ENCODE measurements at places on chromosomes 1 and 21.
A peak's percentile ranks its signal among the peaks of the same experiment; 100 is the strongest.

GRCh38 chr1:117013309-117013858, 11.8 kb downstream of the CD101 start:
- no peak for DNase-seq

DNA sequence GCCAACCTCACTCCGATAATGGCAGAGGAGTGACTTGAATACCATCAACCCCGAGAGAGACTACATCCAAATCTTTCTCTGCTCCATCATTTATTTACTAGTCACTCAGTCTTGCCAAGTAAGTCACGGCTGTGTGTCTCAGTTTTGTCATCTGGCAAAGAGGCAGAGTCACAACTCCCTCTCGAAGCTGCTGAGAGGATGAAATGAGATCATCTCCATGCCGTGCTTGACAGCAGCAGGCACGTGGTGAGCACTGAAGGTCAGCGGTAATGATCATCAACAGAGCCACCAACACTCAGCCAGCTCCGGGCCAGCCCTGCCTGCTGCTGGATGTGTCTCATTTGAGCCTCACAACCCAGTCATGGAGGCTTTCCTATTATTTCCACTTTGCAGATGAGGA, 19.9 kb downstream of the ALDH4A1 start:
- no peak for DNase-seq

DNA sequence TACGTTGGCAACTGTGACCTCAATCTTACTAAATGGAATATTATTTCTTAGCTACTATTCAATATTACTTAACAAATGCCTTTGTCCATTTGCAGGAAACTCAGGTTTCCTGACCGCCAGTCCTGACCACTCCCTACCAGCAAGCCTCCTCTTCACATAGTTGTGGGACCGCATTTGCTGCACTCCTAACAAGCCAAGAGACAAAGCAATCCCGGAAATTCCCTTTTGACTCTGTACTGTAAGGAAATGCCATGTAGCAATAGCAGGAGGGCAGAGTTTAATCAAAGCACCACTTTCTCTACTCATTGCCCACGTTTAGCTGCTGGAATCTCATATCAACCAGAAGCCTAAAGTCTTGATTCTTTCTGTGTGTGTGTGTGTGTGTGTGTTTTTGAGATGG, 28.1 kb upstream of the ACBD6 start:
- DNase-seq, result no peak

DNA sequence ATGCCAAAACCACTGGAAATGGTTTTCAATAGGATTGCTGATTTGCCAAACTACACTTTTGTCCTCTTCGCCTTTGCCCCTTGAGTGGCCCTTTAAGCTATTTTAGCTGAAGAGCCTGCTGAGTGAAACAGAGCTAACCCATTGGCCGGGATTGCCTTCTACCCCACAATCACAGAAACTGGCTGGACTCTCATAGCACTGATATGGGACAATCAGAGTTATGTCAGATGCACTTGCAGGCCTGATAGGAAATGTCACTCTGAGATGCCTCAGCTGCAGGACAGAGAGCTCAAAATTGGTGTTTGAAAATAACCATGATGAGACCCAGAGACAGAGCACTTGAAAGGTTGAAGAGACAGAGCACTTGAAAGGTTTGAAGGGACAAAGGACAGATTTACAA, 354.4 kb downstream of the BRINP2 start:
- DNase-seq, result no peak

DNA sequence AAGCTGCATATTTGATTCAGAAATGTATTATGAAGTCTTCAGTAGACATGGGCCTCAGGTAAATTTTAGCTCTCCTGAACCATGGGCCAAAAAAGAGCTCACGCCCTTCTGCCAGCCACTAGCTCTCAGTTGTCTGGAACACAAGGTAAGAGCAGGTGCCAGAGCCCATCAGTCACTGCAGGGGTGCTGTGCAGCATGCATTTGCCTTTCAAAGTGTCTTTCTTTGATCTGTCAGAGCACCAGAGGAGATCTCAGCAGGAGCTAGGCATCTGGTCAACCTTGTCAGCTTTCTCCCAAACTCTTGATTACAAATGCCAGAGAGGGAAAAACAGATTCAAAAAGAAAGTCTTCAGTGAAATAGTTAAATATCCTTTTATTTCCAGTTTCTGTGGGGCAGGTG, 332.3 kb downstream of the COL11A1 start:
- DNase-seq, result peak; percentile 70

GRCh38 chr21:43762303-43763128, 13.6 kb downstream of the CSTB start:
- no peak for DNase-seq

- no peak for DNase-seq
Measured at GRCh38 chr1:34842952-34843371, 16.6 kb downstream of the SMIM12 start.

- DNase-seq, result no peak
Measured at GRCh38 chr1:209672705-209673630, 2.2 kb upstream of the G0S2 start.

GRCh38 chr1:240876071-240876470, 264.1 kb upstream of the GREM2 start:
- DNase-seq, result no peak

GRCh38 chr1:37169743-37170275, 135.5 kb upstream of the GRIK3 start:
- DNase-seq, result no peak

- no peak for DNase-seq
Measured at GRCh38 chr1:36433102-36433501, 17.1 kb downstream of the OSCP1 start.

DNA sequence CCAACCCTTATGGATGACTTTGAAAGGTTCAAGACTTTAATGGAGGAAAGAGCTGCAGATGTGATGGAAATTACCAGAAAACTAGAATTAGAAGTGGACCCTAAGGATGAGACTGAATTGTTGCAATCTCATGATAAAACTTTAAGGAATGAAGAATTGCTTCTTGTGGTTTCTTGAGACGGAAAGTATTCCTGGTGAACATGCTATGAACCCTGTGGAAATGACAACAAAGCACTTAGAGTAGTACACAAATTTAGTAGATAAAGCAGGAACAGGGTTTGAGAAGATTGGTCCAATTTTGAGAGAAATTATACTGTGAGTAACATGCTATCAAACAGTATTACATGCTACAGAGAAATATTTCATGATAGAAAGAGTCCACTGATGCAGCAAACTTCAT, 215.4 kb downstream of the OMA1 start:
- no peak for DNase-seq

- peak; percentile 59 for DNase-seq
Measured at GRCh38 chr1:68116643-68117235, 66.3 kb upstream of the DIRAS3 start.

- no peak for DNase-seq
Measured at GRCh38 chr1:240719953-240720700, 108.2 kb upstream of the GREM2 start.

DNA sequence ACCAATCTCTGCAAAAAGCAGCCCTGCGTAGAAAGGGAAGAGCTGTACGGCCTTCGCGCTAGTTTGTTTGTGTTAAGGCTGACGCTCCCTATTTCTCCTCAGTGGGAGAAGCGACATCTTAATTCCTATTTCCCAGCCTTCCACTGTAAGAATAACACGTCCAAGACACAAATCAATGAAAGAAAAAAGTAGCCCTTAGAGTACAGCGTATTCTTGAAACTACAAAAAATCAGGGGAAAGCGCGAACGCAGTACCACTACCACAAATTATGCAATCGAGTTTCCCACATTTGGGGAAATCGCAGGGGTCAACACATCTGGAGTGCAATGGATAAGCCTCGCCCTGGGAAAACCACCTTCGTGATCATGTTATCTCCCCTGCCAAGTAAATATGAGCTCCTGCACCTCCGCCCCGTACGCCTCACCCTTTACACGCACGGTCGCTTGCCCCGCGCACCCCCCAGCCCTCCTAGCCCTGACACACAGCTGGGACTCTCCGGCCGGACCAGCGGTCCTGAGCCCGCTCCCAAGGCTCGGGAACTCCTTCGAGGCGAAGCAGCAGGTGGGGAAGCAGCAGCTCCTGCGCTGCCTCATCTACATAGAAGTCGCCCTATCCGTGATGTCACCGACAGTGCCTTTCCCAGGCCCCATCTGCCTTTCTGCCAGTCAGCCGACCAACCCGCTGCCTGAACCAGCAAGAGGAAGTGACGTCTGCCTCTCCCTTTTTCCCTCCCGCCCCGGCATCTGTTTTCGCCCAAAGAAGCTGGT, 94.7 kb downstream of the PPIAL4G start:
- DNase-seq, result peak; percentile 96

GRCh38 chr1:29825941-29826415, 589.7 kb downstream of the PTPRU start:
- DNase-seq, result no peak

- DNase-seq, result no peak
Measured at GRCh38 chr1:85616364-85616705, 35.8 kb downstream of the CCN1 start.

DNA sequence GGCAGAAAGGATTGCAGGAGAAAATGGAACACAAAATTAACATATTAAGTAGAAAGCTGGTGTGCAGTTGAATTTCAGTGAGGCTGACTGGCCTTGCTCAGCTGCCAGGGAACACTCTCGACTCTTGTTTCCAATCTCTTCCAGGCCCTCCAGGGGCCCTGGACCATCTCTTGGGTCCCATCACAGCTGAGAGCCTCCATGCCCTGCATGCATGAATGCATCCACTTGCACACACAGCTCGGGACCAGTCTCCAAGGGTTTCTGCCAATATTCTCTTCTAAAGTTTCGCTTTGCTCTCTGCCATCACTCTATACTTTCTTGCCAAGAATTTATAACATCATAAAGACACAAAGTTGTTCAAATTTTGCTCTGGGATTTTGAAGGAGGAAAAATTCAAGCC, 200.3 kb downstream of the DSCAM start:
- DNase-seq, result no peak

DNA sequence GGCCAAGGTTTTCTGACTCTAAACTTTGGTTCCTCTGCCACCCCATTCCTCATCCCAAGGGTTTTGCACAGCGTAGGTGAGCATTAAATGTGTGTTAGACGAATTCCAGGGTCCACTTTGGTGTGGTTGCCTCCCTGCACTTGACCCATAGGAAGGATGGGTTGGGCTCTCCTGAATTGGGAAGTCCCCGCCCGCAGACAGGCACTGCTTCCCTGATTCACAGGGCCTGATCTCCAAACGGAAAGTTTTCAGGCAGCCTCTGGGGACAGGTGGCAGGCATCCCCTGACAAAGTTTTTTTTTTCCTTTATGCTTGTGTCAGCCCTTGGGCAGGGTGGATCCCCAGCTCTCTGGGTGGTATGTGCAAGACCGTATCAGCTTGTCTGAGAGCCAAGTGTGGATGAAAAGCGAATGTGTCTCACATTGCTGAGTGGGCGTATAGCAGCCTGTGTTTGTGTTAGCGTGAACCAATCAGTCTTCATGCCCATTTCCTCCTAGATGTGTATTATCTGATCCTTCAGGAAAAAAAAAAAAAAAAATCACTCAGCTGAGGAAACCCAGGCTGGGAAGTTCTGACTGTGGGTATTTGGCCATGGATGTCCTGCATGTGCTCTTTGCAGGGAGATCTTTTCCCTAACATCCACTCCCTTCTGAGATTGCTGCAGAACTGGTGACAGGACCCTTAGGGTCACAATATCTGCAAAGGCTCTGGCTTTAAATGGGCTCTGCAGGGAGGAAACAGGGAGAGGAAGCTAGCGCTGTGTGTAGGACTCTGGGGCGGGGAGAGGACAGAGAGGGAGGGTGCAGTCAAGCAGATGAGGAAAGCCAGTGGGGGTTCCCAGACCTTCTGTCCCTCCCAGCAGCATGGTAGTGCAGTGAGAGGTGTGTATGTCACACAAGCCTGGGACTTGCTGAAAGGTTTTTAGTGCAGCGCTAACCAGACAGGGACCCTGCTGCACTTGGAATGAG, 42.2 kb upstream of the TRABD2B start:
- no peak for DNase-seq

DNA sequence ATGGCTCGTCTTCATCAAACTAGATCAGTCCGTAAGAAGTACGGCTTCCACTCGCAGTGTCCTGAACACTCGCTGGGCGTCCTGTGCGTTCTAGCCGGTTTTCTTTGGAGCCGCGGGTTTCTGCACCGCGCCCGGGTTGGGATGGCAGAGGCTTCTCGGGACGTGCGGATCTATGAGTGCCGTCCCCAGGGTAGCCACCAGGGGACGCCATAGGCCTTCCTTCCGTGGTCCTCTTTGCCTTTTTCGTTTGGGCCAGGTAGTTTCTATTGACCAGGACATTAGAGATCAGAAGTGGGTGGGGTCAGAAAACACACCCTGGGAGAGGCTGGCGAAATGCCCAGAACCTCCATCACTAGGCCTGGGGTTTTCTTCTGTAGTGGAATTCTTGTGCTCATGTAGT, 273.8 kb downstream of the FAM72C start:
- DNase-seq, result no peak

DNA sequence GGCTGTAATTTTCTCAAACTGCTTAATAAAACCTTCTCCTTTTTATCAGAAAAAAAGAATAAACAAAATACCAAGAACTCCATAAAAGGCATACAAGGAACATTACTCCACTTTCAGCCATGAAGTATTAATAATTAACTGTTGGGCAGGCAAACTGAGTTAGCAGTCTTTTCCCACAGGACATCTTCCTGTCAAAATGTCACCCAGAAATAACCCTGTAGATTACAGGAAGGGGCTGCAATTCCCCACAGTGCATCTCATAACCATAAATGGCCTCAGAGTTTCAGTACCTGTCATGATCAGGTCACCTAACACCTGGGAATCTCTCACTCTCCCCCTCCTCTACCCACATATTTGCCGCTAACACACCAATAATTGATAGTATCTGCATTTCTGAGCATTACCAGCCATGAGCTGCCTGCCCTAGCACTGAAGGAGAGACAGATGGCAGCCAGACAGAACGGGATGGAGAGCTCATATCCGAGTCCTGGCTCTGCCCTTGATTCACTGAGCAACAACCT, 475.0 kb downstream of the SMYD3 start:
- DNase-seq, result no peak

DNA sequence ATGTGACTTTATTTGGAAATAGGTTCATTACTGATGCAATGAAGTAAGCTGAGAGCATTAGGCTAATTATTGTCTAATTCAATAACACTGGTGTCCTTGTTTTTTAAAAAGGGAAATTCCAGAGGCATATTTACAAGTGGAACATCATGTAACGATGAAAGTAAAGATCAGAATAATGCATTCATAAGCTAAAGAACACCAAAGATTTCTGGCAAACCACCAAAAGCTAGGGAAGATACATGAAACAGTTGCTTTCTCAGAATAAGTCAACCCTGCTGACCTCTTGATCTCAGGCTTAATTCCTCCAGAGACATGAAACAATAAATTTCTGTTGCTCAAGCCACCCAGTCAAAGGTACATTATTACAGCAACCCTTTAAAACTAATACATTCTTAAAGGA, 20.3 kb upstream of the IFI16 start:
- DNase-seq, result no peak

GRCh38 chr21:45049714-45050344, 24.6 kb upstream of the ADARB1 start:
- no peak for DNase-seq

DNA sequence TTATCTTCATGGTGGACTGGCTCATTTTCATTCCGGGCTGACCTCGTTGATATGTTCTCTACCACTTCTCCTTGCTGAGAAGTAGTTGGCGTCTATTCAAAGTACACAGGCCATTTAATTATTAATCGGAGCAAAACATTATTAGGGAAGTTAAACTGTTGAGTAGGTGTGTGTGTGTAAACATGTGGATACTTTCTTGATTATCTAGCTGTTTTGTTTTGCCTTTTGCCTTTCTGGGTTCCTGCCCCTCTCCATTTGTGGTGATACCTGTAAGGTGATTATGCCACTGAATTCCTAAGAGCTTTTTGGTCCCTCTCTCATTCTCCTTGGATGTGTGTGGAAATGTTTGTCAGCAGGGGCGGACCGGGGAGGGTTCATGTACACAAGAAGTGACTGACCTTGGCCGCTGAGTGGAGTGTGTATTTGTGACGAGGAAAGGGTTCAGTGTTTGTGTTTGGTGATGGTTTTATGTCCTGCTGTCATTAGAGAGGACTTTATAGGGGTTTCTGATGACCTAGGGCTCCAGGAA, 56.6 kb upstream of the PPP2R5A start:
- DNase-seq, result no peak

Measured in NCI-H2081 (cell line).